GM04503 (cell line): ENCODE measurements at places on chromosomes 5 and 9.

GRCh38 chr9:16543225-16543624 is 327.2 kb downstream of the BNC2 start:
- no peak for DNase-seq

DNA sequence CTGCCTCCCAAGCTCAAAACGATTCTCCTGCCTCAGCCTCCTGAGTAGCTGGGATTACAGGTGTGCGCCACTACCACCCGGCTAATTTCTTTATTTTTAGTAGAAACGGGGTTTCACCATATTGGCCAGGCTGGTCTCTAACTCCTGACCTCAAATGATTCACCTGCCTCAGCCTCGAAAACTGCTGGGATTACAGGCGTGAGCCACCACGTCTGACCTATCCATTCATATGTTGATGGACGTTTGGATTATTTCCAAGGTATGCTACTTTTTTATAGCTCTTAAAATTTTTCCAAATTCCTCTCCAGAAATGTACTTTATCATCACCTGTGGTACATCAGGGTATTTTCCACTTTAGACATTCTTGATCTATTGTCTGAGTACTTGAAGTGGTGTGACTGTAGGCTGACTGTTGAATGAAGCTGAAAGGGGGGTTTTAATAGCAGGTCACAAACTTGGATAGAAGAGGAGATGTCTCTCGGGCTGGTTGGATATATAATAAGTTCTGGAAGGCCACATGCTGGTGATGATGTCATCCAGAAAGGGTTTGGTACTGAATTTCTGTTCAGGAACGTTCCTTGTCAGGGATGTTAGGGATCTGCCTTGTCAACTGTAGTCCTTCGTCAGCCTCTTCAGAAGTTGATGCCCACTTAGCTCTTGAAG is 7.4 kb downstream of the CTNNA1 start:
- DNase-seq: no peak

- no peak for DNase-seq
Observed at GRCh38 chr9:16265688-16266087, 604.8 kb downstream of the BNC2 start.

GRCh38 chr5:83026930-83027687 is 50.1 kb downstream of the TMEM167A start:
- no peak for DNase-seq

DNA sequence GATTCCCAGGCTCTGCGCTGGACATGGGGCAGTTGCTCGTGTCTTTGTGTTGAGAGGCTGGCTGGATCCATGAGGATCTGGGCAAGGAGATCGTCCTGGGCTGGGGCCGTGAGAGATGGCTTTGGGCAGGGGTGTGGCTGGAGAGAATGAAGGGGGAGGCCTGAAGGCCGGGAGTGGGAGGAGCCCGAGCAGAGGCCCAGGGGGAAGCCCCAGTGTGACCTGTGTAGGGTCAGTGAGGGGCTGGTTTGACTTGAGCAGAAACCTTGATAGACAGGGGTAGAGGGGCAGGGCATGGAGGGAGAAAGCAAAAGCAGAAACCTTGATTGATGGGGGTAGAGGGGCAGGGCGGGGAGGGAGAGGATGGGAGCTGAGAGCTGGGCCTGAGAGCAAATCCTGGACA is 54.4 kb upstream of the ASS1 start:
- DNase-seq: no peak

DNA sequence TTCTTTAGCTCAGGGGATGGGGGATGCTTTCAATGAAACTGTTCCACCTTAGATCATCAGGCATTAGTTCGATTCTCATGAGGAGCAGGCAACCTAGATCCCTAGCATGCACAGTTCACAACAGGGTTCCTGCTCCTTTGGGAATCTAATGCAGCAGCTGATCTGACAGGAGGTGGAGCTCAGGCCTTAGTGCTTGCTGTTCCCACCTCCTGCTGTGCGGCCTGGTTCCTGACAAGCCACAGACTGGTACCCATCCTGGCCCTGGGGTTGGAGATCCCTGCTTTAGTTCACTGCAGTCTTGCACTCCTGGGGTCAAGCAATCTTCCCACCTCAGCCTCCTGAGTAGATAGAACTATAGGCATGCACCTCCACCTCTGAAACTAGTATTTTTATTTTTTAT is 1369.8 kb upstream of the NUDT12 start:
- no peak for DNase-seq

DNA sequence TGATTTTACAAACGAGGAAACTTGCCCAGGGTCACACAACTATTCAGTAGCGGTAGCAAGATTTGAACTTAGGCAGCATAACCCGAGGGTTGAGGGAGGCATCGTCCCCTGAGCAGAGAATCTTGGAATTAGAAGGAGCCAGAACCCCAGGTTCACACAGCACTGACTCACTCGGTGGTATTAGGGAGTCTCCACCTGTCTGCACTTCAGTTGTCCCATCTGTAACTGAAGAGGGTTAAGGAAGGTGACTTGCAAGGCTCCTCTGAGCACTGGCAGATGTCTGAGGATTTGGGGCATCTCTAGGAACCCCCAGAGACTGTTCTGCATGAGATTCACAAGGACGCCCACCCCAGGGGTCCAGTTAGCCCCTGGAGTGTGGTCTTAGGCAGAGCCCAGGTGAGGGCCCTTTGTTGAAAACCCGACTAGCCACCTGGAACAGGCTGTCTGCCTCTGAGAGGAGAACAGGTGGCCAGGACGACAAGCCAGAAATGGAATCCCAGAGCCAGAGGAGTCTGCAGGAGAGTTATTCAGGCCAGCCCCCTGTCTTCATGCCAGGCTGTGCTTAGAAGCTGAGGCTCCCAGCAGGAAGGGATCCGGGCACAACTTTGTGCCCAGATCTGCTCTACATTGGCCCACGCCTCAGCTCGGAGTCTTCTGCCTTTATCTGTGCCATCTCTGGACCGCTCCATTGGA is 50.0 kb upstream of the ORM1 start:
- no peak for DNase-seq

- DNase-seq: no peak
Observed at GRCh38 chr5:61969755-61970154, 336.3 kb upstream of the KIF2A start.

- DNase-seq: no peak
Observed at GRCh38 chr5:135723491-135723890, 111.0 kb upstream of the SLC25A48 start.

GRCh38 chr5:90504743-90505142 is 24.6 kb downstream of the LYSMD3 start:
- DNase-seq: no peak

- DNase-seq: no peak
Observed at GRCh38 chr9:130768265-130768664, 66.8 kb upstream of the ABL1 start.

DNA sequence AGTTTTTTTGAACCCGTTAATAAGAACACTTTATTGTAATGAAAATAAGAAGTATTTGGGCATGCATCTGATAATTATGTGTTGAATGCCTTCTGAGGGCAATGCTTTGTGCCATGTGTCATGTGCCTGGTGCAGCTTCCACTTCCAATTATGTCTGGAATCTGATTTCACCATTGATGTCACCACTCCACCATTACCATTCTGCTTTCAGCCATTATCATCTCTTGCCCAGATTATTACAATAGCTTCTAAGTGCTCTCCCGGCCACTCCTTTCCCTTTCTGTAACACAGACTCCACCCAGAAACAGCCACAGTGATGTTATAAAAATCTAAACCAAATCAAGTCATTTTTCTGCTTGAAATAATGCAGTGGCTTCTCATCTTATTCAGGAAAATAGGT is 171.7 kb downstream of the C9orf152 start:
- no peak for DNase-seq

DNA sequence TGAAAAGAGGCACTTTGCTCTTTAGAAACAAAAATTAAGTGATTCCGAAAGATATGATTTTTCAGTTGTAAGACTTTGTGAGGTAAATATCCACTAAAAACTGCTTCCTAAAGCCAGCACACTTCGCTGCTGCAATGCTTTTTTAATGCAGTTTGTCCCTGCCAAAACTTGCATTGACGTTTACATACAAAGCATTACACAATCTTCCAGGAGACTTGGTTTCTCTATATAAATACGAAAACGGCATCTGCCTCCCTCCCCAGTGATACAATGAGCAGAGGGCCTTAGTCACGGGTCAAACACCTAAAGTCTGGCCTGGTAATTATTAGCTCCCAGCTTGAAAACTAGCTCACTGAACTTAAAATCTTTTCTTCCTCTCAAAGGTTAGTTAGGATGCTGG is 170.7 kb downstream of the TSSK1B start:
- no peak for DNase-seq

DNA sequence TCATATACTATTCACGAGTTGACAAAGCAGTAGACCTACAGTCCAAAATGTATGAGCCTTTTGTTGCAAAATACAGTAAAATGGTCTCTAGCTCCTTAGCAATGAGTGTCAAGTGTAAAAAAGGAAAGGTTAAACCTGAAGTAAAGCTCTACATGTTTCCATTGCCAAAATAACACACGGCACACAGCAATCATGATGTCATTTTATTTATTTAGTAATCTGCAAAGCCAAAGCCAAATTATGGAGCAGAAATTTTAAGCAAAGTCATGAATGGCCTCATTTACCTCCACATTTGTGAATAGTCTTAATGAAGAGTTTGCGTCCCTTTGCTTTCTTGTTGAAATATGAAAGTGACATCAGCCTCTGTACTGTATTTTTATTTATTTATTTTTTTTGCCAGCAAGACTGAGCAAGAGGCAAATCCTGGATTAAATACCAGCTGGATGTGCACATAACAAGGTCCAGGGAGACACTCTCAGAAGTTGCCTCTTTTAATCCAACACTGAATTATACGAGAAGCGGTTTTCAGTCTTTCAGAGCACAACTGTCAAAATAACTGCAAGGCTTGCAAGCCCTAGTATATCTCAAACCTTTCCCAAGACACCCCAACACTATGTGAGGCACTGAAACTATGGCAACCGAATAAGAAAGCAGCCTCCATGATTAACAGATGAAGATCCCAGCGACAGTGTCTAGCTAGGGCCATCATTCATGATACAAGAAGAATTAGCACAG is 9.7 kb downstream of the SEMA6A start:
- DNase-seq: no peak

GRCh38 chr5:144017119-144017518 is 153.3 kb downstream of the YIPF5 start:
- DNase-seq: no peak

DNA sequence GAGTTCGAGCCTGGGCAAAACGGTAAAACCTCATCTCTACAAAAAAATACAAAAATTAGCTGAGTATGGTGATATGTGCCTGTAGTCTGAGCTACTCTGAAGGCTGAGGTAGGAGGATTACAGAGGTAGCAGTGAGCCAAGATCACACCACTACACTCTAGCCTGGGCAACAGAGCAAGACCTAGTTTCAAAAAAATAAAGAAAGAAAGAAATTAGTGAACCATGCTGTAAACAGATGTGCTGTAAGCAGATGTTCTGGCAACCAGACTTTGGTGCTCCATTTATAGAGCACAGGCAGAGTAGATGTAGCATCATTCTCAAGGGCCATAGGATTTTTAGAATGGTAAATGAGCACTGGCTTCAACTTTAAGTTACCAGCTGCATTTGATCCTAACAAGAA is 115.4 kb downstream of the ST8SIA4 start:
- DNase-seq: no peak

GRCh38 chr9:86250123-86250522 is 9.3 kb downstream of the C9orf153 start:
- no peak for DNase-seq

- no peak for DNase-seq
Observed at GRCh38 chr5:71932131-71932654, 175.1 kb upstream of the MAP1B start.

GRCh38 chr5:139167063-139167462 is 31.1 kb downstream of the SIL1 start:
- no peak for DNase-seq

DNA sequence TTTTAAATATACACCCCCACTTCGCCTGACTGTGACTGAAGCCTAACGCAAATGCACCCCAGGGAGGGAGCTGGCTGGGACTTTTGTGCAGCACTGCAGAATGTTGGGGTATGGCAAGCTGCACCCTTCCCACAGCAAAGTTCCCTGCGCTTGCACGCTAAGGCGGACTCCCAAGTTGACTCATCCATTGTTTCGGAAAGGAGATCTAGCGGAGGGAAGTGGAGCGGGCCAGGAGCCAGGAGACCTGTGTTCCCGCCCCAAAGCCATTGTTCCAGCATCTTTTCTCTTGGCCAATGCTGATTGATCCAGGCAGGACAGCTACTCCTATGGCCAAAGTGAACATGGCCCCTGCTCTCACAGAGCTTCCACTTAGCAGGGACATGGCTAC is 202.9 kb downstream of the AOPEP start:
- DNase-seq: no peak

DNA sequence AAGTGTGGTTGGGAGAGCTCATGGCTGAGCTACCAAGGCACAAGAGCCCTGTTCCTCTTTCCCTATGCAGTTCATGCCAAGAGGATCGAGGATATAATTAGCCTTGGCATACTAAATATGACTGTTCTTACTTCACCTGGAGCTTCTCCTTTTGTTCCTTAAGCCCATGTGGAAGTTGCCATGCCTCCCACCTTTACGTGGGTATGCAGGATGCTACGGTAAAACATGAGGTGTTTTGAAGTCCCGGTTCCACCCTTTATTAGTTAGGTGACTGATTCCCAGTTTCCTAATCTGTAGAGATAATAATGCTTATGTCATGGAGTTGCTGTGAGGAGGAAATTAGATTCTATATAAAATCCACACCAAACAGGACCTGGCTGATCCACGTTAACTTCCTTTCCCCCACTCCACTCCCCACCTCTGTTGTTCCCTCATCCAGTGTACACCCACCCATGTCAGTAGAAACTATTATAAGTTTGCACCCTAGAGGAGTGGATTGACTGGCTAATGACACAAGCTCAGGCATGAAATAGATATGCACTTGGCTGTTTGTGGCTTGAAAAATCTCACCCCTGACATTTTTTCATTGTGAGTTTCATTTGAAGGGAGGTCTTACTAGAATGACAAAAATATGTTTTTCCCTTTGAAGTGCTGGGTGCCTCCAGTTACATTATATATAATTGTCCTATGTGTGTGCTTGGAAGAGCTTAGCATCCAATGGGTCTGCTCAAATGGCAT is 36.8 kb upstream of the SHOC1 start:
- DNase-seq: no peak

DNA sequence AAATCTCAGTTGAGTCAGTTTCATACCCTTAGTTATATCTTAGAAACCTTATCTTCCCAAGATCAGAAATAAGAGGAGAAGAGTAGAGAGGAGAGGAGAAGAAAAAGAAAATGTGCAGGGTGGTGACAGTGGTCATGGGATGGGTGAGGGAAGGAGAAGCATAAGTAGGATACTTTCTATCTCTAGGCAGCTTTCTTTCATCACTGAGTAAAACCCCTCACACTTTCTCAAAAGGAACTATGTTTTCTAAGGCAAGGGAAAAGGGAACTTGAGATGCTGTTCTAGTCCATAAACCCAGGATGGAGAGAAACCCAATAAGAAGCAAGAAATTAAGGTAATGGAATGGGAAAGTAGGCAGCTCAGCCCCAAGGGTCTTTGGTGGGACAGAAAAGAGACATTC is 225.3 kb downstream of the MCTP1 start:
- no peak for DNase-seq
